ENCODE measurements at places on chromosomes 11 and 22.

DNA sequence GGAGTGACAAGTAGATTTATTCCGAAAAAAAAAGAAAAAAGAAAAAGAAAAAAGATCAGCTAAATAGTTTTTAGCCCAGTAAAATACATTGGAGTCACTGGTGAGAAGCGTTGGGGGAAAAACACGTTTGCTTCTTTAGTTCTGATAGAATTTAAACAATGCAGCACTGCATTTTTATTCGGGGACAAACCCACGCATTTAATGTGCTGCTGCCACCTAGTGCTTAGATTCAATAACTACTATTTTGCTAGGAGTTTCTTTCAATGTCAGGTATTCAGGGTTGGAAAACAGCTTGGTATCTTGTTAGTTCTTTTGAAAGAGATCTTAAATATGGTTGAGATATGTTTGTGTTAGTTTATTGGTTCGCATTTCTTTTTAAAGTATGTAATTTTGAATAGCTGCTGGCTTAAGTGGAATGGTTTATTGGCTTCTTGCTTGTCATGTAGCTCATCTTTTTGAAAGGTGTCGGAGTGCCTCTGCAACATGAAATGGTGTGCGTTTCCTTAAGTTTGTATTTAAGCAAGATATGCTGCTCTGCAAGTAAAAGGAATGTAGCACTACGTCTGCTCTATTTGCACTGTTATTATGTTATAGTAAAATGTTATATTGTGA lies 41.9 kb downstream of the SVIP start:
- DNase-seq: no peak

DNA sequence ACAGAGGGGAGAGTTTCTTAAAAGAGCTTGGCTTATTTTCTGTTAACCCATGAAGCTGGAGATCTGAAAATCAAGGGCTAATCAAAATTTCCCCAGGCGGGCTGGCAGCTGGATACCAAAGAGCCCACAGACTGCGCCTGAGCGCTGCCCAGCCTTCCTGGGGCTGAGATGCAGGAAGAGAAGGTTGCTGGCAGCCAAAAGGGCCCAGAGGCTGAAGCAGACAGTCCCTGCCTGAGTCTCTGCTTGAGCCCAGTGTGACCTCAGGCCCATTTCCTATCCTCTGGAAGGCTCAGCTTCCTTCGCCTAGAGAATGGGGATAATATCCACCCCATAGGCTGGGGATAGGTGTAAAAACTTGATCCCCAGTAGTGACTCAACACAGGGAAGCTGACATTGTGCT lies 49.1 kb downstream of the ARRB1 start:
- DNase-seq: no peak

DNA sequence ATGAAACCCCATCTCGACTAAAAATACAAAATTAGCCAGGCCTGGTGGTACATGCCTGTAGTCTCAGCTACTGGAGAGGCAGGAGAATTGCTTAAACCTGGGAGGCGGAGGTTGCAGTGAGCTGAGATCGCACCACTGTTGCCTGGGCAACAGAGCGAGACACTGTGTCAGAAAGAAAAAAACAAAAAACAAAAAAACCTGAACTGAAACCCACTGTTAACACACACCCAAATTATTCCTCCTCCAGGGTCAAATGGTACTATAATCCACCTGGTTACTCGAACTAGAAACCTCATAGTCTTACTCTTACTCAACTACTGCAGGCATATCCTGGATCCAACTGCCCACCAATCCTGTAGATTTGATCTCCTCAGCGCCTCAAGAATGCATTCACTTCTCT lies 35.5 kb downstream of the USP28 start:
- no peak for DNase-seq

GRCh38 chr11:46760429-46761128 lies 41.6 kb downstream of the F2 start:
- no peak for DNase-seq

GRCh38 chr11:102138223-102138622 lies 28.0 kb downstream of the YAP1 start:
- no peak for DNase-seq

- no peak for DNase-seq
These were observed 274.7 kb downstream of the MN1 start for GRCh38 chr22:27526901-27527300.

- no peak for DNase-seq
These were observed 48.5 kb downstream of the PPP6R3 start for GRCh38 chr11:68509066-68509465.

DNA sequence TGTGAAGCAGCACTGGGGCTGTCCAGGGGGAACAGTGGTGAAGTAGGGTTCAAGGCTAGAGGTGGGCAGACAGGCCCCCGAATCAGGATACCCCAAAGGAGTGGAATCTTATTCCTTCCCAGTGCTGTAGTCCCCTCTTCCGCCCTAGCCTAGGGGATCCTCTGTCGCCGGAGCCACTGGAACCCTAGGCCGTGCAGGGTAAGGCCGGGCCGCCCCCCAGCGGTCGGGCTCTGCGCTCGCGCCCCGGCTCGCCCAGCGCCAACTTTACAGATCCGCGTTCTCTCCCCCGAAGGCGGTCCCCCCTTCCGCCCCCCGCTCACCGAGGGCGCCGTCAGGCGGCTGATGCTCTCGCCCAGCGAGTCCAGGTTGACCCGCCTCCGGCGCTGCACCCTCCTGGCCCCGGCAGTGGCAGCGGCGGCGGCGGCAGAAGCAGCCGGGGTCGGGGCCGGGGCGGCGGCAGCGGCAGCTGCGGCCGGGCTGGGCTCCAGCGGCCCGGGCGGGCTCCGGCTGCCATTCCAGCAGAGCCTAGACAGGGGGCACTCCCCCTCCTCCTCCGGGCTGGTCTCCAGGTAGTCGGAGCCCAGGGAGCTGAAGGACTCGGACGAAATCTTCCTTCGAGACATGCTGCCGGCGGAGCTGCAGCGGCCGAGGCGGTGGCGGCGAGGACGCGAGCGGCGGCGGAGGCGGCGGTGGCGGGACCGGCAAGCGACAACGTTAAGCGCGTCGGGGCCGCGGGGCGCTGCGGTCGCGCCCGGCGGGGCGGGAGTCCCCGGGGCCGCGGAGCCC lies 650 bp downstream of the GUCY1A2 start:
- no peak for DNase-seq

DNA sequence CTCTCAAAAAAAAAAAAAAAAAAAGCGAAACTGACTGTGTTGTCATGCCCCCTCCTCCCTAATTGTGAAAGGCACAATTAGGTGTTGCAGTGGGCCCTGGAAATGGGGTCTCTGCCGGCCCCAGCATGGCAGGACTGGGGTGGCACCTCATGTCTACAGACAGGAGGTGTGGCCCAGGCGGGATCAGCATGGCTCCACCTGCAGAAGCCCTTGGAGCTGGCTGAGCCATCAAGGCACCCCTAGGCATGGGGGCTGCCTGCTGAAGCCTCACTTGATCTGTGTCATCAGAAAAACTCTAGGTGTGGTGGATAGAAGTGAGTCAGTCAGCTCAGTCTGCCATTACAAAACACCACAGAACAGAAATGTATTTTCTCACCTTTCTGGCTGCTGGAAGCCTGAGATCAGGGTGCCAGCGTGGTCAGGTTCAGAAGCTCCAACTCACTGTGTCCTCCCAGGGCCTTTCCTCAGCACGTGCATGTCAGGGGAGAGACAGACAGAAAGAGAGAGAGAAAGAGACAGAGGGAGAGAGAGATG lies 10.1 kb upstream of the B4GALNT4 start:
- no peak for DNase-seq

- DNase-seq: peak; percentile 83
These were observed 10.5 kb downstream of the GRK2 start for GRCh38 chr11:67276781-67277230.

- no peak for DNase-seq
These were observed 214.8 kb upstream of the SESN3 start for GRCh38 chr11:95445746-95446333.

- no peak for DNase-seq
These were observed 30.8 kb upstream of the PICK1 start for GRCh38 chr22:38026130-38027111.

DNA sequence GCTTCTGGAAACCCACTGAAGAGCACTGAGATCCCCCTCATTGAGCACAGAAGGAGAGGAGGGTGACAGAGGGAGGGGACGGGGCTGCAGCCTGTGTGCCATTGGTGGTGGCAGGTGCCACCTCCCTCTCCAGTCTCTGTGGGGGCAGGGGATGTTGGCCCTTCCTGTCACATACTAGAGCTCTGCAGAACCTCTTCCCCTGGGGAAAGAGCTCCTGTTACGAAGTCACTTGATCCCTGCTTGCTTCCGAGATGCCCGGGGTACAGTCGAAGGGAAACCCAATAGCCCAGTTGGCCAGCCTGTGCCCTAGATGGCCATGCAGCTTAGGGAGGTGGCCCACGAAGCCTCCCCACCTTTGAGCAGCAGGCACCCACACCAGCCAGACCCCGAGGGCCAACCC lies 29.4 kb downstream of the DAGLA start:
- DNase-seq: no peak

DNA sequence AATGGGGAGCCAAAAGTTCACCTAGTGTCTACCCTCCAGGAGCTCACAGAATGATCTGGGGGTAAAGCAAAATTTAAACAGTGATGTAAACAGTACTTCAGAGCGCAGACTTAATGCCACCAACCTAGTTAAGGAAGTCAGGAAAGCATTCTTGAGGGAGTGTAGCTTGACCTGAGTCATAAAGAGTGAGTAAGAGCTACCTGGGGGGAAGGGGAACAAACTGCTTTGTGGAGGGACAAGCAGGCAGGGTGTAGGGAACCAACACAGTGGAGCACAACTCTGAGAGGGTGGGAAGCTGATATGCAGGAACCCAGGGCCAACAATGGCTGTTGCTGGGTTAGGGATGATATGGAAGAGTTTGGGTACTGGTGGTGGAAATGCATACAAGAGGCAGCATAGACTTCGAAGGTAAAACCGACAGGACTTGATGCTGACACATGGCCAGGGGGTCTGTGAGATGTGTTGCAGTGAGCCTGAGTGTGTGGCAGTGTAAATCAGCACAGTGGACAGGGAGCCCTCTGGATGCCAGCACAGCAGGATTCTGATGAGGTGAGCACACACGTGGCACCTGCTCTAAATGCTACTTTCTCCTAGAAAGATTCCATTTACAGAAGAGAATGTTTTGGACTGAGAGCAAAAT lies 58.3 kb upstream of the CYP2D6 start:
- no peak for DNase-seq

- DNase-seq: no peak
These were observed 59.2 kb downstream of the DEUP1 start for GRCh38 chr11:93389737-93390136.

DNA sequence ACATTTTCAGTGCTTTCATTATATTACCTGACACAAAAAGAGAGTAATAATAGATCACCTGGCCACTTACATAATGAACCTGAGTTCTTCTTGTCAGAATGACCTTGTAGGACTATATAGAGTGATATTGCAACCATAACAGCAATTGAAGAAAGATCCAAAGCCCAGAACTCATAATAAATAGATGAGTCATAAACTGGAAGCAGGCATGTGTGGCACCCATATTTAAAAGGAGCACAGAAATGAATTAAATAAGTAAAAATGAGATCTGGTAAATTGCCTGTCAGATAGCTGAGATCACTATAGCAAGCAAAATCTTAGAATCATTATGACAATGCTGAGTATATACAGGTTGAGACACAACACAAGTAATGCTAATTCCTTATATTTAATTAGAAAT lies 331.8 kb downstream of the AASDHPPT start:
- DNase-seq: no peak

DNA sequence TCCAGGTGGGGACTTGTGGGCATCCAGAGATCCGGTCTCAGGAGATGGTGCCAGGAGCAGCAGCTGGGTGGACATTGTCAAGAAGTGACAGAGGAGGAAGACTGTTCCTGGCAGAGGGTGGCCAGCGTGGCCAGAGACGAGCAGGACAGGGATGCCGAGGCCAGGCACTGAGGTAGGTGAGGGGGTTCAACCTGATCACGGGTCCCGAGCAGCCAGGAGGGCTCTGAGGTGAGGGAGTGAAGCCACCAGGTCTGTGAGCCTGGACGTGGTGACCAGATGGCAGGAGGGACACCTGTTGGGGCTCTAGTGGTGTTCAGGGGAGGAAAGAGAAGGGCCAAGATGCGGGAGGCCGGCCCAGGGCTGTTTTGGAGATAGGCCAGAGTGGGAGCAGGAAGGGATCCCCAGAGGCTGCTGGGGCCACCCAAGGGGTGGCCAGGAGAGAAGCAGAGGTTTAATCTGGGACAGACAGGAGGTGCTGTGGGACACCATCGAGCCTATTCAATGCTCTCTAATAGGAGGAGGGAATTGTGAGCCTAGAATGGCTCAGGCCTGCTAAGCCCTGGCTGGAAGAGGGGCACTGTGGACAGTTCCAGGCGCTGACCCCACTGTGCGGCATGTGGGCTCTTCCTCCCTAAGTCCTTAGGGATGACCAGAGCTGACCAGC lies 6.3 kb downstream of the PPM1F start:
- no peak for DNase-seq

- no peak for DNase-seq
These were observed 103.9 kb downstream of the SEZ6L start for GRCh38 chr22:26273011-26273675.

- no peak for DNase-seq
These were observed at the start of gene POU2AF1 for GRCh38 chr11:111378861-111379601. Gene POU2AF1, minus strand, starts transcription at chr11:111379275. Its CDS starts 98 bp downstream, at chr11:111379177.

GRCh38 chr11:110207123-110207522 lies 89.3 kb downstream of the RDX start:
- no peak for DNase-seq

DNA sequence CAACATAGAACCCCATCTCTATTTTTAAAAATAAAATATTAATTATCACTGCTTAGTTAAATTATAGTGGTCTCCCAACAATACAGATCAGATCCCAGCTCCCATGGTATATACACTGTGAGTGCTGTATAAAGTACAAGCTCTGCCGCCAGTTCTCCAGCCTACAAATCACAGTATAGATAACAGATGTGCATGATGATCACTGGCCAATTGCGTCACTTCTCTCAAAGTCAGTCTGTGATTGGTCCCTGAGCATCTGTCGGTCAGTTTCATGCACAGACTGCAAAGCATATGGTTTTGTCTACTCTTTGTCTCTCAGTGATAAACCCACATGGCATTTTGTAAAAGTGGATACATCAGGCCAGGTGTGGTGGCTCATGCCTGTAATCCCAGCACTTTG lies 15.7 kb downstream of the PPARA start:
- DNase-seq: no peak

DNA sequence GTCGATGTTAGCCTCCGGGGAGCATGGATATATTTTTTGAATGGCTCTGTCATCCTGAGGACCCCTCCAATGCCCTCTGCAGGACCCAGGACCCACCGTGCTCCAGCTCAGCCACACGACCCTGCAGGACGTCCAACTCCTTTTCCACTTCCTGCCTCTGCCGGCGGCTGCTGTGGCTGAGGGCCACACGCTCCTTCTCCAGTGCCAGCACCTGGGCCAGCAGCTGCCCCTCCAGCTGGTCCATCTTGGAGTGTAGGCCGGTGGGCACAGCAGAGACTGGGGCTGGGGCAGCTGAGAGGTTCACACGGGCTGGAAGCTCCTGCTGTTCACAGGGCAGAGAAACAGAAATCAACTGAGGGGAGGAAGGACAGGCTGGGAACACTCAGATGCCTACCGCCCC lies 15.6 kb downstream of the NPTXR start:
- no peak for DNase-seq

GRCh38 chr11:9651899-9652748 lies 11.8 kb upstream of the SWAP70 start:
- DNase-seq: peak; percentile 36

GRCh38 chr11:44748606-44749005 lies 21.8 kb downstream of the TSPAN18 start:
- DNase-seq: no peak

Data from bone marrow (tissue), 2 donors.